ENCODE measurements at places on chromosomes 5 and 9.

DNA sequence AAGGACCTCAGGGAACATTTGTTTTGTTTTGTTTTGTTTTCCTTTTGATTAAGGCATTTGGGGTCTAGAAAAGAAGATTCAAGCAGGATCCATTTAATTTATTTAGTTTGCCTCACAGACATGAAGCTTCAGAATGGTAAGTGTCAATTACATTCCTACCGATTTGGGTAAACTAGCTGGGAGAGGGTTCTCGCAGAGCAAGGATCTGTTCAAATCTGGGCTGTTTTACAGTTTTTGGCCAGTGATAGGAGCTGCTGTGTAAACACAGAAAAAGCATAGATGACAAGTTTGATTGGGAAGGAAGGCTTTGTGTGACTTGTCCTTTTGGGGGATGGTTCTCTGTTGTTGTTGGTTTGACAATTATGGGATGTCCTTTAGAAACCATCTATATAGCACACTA lies 470.3 kb upstream of the WWC1 start:
- DNase-seq: no peak

DNA sequence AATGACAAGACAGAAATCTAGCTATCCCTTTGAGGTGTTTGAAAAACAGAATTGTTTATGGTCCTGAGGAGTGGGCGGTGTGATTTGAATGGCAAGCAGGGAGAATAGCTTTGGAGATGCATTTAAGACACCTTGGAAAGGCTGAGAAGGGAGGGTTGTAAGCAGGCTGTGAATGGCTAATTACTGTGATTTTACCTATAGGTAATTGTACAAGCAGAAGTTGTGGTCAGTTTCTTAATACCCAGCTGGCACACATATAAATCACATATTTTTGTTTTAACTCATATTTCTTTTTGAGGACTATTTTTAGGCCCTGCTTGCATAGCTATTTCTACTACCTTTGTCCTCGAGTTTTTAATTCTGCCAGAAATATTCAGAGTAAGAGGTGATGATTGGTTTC lies 248.6 kb downstream of the KDM4C start:
- DNase-seq: no peak

DNA sequence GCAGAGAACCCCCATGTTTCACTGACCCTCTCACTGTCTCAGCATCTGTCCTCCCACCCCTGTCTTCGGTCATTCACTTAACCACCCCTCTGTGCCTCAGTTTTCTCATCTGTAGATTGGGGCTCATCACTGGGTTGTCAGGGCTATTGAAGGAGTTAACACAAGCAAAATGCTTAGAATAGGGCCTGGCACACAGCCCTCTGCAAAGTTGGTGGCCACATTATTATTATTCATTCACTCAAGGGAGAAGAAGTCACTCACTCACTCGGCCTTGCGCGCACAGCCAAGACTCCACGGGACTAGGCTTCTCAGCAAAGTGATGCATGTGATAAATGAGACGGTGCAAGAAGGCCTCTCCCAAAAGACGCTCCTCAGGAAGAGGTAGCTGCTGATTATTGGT lies 8.0 kb downstream of the PDGFRB start:
- no peak for DNase-seq

GRCh38 chr9:89837162-89837933 lies 232.5 kb downstream of the GADD45G start:
- no peak for DNase-seq

DNA sequence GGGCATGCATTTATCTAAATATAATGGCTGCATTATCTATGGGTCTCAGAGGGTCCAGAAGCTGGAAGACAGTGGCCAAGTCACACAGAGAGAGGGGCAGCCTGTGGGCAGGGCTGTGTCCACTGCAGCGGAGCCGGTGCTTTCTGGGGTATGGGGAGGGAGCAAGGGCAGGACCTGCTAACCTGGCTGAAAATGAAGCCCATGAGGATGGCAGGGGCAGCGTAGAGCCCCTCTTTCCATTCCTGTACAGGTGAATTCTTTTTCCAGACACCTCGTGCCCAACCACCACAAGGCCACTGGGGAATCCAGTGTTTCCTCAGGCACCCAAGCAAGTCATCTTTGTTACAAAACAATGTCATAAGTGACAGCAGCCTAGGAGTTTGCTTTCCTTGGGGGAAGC lies 305.9 kb upstream of the IRX4 start:
- no peak for DNase-seq

DNA sequence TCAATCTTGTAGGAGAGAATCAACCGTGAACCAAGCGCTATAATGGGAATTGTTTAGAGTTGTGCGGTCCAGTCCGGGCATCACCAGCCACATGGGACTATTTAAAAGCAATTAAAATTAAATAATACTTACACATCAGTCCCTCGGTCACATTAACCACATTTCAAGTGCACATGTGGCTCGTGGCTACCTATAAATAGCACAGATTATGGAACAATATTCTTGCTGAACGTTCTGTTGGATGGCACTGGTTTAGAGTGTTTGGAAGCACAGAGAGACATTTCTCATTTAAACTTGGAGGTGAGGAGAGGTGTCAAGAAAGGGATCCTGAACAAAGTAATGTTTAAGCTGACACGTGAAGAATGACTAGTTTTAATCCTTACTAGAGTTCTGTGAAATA lies 12.5 kb upstream of the PIP5K1B start:
- no peak for DNase-seq

- no peak for DNase-seq
Observed at GRCh38 chr5:73865315-73865714, 239.3 kb downstream of the ARHGEF28 start.

DNA sequence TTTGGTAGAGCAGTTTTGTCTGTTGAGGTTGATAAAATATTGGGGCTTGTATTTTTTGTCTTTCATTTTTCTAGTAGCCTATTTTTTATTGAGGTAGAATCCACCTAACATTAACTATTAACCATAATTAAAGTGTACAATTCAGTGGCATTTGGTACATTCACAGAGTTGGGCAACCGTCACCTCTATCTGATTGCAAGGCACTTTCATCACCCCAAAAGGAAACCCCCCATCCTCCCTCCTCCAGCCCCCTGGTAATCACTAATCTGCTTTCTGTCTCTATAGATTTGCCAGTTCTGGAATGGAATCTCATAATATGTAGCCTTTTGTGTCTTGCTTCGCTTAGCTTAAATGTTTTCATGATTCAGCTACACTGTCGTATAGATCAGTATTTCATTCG lies 55.5 kb upstream of the DMRT3 start:
- DNase-seq: no peak

- no peak for DNase-seq
Observed at GRCh38 chr5:132686193-132686592, 12.4 kb downstream of the IL4 start.

GRCh38 chr5:175609526-175609925 lies 48.3 kb upstream of the HRH2 start:
- no peak for DNase-seq

- peak; percentile 83 for DNase-seq
Observed at GRCh38 chr5:150904479-150905311, at the start of gene ZNF300. Gene ZNF300 (minus strand): TSS chr5:150904980. CDS start chr5:150903155, 1,825 bp downstream.

- no peak for DNase-seq
Observed at GRCh38 chr9:10700915-10701314, 88.1 kb upstream of the PTPRD start.

GRCh38 chr9:131697908-131698617 lies 41.8 kb downstream of the RAPGEF1 start:
- no peak for DNase-seq

DNA sequence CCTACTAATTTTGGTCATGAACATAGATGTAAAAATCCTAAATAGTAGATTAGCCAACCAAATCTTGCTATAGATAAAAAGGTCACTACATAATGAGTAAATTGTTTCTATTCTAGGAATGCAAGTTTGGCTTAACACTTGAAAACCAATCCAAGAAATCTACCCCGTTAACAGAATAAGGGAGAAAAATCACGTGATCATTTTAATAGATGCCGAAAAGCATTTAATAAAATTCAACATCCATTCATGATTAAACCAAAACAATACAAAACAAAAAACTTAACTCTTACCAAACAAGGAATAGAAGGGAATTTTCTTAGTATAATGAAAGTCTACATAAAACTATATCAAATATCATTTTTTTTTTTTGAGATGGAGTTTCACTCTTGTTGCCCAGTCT lies 20.7 kb upstream of the SMU1 start:
- no peak for DNase-seq

- DNase-seq: no peak
Observed at GRCh38 chr9:20865347-20865746, 166.1 kb downstream of the HACD4 start.

GRCh38 chr5:14183187-14183939 lies 40.2 kb downstream of the TRIO start:
- DNase-seq: no peak

DNA sequence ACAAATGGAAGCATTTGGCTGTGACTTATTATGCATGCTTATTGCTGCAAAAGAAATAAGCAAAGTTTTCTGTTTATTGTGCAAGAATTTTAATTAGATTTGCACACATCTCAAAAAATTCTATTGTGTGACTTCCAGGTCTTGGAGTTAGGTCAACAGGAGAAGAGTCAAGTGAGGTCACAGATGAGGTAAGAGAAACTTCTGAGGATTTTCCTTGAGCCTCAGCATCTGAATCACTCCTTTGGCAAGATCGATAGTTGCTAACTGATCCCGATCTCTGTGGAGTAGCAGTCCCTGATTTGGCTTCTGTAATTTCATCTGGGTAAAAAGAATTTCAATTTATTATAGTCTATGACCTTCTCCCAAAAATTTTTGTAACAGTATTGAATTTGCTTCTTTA lies 6.9 kb upstream of the TTC33 start:
- DNase-seq: no peak

All from COLO829 (cell line).